ENCODE measurements at places on chromosomes 4 and X.

- no peak for DNase-seq
Measured at GRCh38 chr4:2961811-2962441, 1.3 kb downstream of the NOP14 start.

DNA sequence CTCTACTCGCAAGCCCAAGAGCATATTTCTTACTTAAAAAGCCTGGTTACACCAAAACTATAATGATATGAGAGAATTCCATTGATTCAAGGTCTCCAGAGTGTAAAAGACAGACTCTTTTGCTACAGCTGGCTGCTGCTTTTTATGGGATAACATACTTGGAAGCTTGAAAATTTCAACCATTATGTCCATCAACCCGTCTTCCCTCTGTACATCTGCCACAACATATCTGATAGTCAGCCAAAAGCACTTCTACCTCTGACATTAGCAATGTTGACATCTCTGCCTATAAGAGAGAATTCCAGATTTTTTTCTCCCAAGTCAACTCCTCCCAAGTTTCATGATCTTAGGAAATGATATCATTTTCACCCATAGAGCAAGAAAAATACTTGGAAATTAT is 54.4 kb upstream of the IQCM start:
- no peak for DNase-seq

DNA sequence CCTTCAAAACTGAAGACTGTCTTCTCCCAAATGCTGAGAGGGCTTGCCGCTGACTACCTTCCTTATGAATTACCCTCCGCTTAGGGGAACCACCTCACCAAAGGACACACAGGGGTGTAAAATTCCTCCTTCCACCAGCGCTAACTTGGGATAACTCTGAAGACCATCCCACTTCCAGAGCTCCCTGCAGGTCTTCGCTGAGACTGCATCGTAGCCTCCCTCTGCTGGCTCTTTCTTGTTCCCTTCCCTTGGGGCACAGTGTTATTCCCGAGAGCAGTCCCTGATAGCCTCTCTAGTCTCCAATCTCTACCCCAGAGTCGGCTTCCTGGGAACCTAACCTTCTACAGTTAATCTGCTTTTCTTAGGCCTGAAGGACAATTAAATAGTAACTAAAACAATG is 725.5 kb upstream of the ATOH1 start:
- DNase-seq = no peak

DNA sequence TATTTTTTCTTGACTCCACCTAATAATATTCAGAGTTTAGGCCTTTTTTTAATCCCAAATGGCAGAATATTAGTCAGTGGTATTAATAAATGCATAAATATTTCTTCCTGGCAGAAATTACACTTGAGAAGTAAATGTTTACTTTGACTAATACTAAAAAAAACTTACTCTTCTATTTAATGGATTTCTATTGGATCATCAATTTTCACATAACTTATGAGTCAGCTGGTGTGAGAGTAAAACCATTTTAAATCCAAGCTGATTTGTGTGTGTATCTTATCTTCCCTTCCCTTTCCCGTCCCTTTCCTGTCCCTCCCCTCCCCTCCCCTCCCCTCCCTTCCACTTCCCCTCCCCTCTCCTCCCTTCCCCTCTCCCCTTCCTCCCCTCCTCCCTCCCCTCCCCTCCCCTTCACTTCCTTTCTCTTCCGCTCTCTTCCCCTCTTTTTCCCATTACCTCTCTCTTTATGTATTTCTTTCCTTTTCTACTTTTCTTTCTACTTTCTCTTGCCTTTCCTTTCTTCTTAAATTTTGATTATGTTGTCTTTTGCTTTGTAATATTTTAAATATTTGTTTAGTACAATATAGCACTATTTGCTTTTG is 630.1 kb upstream of the EPHA5 start:
- no peak for DNase-seq

GRCh38 chr4:184705692-184706091 is 28.2 kb downstream of the CENPU start:
- no peak for DNase-seq

DNA sequence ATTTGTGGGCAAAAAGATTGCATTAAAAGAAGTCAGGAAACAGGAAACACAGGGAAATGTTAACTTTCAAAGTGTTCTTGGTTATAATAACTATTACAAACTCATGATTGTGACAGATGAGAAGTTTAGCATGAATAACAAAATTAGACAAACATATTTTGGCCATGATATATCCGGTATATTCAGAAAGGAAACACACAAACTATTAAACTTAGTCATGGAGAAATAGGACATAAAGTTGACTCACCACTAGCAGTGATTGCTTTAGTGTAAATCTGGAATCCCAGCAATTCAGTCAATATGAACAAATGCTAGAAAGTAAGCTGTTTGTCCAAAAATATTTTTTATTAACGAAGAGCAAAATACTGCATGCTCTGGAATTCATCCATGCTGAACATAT is 1299.9 kb downstream of the C4orf33 start:
- DNase-seq = no peak

Measured in stimulated activated CD8-positive, alpha-beta memory T cell treated with anti-CD3 and anti-CD28 coated beads, Interleukin-2, amount 100 ng/mL, for 48 hours (primary cell).